Left renal cortex interstitium (tissue), 4 donors: ENCODE measurements at places on chromosomes 3 and 15.

DNA sequence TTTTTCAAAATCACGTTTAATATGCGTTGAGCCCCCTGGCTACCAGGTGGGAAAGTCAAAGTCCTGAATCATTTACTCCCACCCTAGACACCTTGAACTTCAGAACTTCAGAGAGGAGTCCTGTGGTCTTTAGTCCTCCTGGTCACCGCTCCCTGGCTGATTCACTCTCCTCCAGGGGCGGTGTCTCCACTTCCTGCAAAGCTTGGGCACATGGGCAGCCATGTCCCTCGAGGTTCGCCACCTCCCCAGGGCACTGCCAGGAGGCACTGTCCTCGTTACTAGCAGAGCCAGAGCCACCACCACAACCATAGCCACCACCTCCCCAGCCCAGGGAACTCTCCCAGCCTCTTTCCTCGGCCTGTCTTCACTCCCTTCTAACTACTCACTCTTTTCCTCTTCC, 31.0 kb downstream of the LOXL1 start:
- DNase-seq = no peak

GRCh38 chr3:29202378-29202777, 78.5 kb upstream of the RBMS3 start:
- DNase-seq = no peak

DNA sequence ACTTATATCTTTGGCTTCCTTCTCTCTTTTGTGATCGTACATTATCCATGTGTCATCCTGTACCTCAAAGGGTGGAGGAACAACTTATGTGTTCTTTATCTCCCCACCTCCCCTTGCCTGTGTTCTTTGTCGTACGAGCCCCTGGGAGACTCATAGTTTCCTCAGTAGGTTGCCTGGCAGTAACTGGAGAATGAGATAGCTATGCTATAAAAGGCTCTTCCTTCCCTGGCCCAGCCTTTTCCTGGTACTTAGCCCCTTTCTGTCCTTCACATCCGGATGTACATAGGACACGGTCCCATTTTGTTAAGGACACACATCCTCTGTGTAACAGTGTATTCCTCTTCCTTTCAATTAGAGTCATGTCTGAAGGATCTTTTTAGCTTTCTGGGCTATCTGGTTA, 32.1 kb downstream of the PLCL2 start:
- DNase-seq = no peak

GRCh38 chr3:169137076-169137475, 526.4 kb downstream of the MECOM start:
- DNase-seq = no peak

GRCh38 chr3:71008350-71008935, 575.1 kb downstream of the FOXP1 start:
- DNase-seq = no peak

- DNase-seq = no peak
These were observed 17.7 kb downstream of the SH2D7 start for GRCh38 chr15:78110096-78110495.

GRCh38 chr3:133282236-133282635, 117.6 kb upstream of the BFSP2 start:
- no peak for DNase-seq

GRCh38 chr15:68318931-68319909, 41.7 kb downstream of the FEM1B start:
- no peak for DNase-seq

DNA sequence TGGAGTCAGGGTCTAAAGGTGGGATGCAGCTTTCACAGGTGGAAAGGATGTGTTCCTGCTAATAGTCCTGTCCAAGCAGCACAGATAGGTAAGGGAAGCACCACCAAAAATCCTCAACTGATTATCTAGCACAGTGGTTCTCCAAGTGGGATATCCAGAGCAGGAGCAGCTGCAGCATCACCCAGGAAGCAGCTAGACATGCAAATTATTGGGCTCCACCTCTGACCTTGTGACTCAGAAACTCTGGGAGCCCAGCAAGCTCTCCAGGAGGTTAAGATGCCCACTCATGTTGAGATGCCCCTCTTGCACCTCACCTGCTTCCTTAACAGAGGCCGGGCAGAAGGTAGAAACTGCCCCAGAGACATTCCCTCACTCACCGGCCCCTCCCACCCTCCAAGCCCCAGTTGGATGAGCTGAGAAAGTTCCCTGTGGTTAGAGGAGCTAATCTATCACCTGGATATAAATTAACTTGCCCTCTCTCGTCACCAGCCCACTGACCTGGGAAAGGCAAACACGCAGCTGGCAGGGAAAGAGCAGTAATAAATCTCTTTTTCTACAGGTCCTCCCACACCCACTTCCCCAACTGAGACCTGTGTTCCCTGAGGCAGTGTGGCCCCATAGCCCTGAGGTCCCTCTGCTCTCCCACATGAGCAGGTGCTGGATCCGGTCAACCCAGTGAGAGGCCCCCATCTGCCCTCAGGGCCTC, 39.3 kb downstream of the ADCY5 start:
- DNase-seq = peak; percentile 51

DNA sequence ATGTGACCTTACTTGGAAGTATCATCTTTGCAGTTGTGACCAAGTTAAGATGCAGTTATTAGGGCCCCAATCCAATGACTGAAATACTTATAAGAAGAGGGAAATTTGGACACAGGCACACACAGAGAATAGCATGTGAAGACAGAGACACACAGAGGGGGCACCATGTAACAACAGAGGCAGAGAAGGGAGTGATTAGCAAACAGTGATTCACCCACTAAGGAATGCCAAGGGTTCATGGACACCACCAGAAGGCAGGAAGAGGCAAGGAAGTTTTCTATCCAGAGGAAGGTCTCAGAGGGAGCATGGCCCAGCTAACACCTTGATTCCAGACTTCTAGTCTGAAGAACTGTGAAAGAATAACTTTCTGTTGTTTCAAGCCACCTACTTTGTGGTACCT, 25.0 kb downstream of the SIDT1 start:
- DNase-seq = no peak

DNA sequence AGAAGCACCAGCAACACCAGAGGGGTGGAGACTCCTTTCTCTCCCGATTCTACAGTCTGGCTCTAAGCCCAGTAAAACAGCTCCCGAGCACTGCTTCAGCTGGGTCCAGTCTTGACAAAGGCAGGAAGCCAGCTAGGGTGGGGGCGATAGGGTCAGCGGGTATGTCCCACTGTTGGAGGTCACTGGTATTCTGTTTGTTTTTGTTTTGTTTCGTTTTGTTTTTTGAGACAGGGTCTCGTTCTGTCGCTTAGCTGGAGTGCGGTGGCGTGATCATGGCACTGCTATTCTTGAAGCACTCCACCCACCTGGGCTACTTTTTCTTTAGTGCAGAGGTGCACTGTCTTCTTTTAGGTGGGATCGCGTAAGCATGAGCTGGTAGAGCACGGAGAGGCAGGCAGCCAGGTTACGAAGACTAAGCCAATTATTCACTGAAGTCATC, 16.3 kb downstream of the GCSAM start:
- DNase-seq = no peak

GRCh38 chr3:18412684-18413083, 12.5 kb downstream of the SATB1 start:
- no peak for DNase-seq

- no peak for DNase-seq
These were observed 41.9 kb upstream of the FAH start for GRCh38 chr15:80110920-80111319.

DNA sequence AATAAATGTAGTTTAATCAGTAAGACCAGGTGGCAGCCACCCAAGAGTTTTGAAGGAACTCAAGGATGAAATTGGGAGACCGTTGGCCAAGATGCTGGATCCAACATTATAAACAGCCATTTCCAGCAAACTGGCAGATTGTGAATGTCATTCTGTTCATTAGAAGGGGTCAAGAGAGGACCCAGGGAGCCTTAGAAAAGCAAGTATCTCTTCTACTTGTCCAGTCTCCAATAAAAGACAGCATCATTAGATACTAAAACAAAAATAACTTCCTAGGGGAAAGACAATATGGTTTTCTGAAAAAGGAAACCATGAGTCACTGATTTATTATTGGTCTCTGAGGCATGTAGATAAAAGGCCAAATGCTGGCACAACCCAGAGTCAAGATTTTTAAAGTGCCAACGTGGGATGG, 67.9 kb downstream of the GADL1 start:
- no peak for DNase-seq

- DNase-seq = no peak
These were observed 122.6 kb upstream of the ATP2B2 start for GRCh38 chr3:10627884-10628572.

DNA sequence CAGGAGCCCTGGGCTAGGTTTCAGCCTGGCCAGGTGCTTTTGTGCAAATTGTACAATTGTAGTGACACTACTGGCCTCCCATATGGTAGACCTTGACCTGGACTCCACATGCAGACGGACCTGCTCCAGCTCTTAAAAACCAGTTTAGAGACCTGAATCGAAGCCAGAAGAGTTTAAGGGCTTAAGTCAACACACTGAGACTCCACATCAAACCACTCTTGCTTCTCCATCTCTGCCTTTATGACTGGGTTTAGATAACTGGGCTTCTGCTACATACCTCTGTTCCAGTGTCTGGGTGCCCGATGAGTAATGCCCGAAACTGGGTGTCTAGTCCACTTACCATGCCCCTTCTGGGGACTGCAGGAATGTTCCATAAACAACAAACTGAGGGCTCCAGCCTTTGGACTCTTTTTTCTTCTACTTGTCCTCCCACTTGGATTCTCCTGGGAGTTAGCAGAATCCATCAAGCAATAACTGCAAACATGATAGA, 32.8 kb downstream of the TMEM212 start:
- no peak for DNase-seq

GRCh38 chr15:78968539-78969271, 23.9 kb upstream of the CTSH start:
- no peak for DNase-seq

- DNase-seq = no peak
These were observed 62.8 kb upstream of the CMTM8 start for GRCh38 chr3:32175607-32176197.

- no peak for DNase-seq
These were observed 18.3 kb upstream of the FOXP1 start for GRCh38 chr3:71601811-71602210.

DNA sequence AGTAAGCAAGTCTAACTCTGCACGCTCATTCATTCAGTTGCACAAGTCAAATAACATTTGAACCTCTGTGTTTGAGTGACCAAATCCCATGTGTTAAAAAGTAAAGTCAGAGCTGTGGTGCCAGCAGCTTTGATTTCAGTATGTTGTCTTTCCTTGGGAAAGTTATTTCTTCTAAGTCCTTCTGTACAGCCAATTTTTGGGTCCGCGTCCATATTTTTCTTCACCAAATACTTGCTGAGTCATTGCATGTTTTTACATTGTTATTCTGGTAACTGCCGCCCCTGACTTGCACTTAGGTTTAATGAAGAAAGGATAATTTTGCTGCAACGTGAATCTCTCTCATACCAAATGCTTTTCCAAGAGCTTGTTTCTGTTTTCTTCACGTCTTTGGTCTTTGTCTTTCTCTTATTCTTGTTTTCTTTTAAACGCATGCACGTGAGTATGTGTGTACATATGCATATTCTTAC, 56.7 kb downstream of the PLS1 start:
- no peak for DNase-seq

DNA sequence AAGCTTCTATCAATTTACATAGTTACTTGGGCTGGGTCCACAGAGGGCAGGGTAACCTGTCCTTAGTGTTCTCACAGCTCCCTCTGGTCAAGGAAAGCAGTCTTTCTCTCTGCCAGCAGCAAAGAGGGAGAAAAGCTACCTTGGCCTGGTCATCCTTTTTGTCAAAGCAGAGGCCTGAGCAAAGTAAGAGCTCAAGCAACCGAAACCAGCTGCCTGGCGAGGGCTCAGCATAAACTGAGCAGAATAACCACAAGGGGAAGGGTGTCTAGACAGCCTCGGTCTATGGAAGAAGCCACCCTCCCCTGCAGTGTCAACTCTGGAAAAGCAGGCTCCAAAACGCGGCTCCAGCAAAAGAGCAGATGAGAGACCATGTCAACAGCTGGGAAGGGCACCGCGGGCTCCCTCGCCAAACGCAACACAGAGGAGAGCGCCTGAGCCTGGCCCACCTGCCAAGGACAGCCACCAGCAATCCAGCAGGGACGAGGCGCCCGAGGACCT, 17.4 kb downstream of the LRIG1 start:
- no peak for DNase-seq

DNA sequence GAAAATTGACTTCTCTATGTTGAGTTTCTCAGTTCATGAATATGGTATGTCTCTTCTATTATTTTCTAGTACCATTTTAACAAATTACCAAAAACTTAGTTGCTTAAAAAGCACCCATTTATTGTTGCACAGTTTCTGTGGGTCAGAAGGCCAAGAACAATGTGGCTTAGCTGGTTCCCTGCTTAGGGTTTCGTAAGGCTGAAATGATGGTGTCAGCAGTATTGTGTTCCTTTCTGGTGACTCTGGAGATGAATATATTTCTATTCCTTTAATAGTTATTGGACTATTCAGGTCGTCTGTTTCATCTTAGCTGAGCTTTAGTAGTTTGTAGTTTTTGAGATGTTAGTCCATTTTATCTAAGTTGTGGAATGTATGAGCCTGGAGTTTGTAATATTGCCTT, 44.9 kb downstream of the IL1RAP start:
- no peak for DNase-seq

DNA sequence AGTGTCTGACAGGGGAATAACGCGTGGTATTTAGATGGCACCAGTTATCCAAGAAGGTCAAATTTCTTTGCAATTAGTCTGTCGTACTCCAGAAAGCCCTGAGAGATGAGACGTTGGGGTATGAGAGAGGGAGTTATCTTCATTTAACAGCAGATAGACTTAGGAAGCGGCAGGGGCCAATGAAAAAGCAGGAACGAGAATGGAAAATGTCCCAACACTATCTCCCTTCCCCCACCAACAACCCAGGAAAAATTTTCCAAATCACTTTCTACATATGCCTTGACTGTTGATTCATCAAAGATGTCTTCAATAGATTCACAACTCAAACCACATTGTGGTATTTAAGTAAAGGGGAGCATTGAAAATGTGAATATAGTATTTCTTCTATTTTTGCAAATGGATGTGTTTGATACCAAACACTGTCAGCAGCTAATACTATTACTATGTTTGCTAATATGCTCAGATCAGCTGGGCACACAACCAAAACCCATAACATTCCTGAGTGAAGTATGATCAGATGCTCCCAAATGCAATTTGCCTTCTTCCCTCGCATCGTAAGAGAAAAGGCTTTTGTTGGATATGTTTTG, 13.3 kb upstream of the GREM1 start:
- DNase-seq = no peak

- no peak for DNase-seq
These were observed 462.4 kb upstream of the THBS1 start for GRCh38 chr15:39118510-39118909.

GRCh38 chr15:33677238-33677830, 291.0 kb upstream of the CHRM5 start:
- DNase-seq = no peak

DNA sequence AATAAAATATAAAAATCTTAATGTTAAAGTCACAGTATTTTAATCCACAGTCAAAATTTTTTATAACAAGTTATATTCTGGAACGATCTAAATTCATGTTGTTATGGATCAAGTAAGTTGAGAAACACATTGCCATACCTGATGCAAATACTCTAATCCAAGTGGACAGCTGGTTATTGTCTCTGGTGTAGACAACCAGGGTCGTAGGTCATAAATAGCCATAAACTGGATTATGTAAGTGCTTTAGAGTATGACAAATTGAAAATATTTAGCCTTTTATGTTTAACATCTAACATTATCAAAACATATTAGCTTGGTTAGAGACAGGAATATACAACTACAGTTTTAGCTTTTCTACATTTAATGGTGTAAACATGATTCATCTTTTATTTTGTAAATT, 53.0 kb downstream of the PLSCR2 start:
- no peak for DNase-seq

- DNase-seq = no peak
These were observed 209.8 kb downstream of the PDCD6IP start for GRCh38 chr3:34008191-34008590.
